ENCODE measurements at places on chromosomes 5 and 9.

- DNase-seq = no peak
Observed at GRCh38 chr9:82993856-82994605, 68.9 kb downstream of the RASEF start.

DNA sequence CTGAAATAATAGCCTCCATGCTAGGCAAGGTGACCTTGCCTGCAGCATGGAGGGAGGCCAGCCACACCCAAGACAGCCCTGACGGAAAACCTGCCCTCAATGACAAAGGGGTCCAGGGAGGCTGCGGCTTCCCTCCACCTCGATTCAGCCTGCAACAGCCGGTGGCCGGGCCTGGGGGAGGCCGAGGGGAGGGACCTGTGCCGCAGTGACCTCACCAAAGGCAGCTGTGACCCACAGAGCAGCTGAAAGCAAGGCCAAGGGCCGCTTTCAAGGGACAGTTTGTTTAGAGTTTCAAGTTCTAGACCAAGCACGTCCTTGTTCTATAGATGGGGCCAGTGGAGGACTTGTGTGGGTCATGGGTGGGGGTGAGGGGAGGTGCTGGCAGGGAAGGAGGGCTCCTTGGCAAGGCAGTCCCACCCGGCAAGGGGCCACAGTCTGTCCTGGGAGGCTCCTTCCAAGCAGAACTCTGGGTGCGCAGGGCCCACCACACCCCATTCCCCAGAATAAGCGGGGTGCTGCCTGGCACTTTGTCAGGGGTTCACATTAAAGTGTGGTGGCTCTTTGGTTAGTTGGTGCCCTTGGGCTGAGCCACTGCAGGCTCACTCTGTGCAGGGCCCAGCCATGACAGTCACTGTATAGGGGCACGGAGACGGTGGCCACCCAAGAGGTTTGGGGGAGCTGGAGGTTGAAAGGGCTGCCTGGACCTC lies 226.5 kb downstream of the FANCC start:
- no peak for DNase-seq

DNA sequence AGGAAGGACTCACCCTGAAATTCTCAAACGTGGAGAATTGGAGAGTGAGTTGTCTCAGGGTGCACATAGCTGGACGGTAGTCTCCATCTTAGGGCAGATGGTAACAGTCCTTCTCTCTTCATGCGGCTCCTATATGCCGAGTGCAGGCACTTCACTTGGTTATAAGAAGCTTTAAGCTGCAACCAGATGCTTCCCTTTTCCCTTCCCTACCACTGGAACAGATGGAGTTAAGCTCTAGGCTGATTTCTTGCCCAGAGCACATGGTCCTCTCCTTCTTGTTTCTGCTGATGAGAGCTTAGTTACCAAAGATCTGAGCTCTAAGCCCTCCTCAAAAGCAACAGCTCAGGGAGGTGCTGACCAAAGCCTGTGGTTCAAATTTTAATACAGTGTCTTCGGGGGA lies 355.7 kb downstream of the ARHGEF28 start:
- DNase-seq = no peak

- DNase-seq = peak; percentile 76
Observed at GRCh38 chr5:124252191-124252638, 494.2 kb downstream of the ZNF608 start.

- peak; percentile 56 for DNase-seq
Observed at GRCh38 chr5:114660791-114661190, 298.9 kb downstream of the KCNN2 start.

- no peak for DNase-seq
Observed at GRCh38 chr5:159680095-159680494, 236.2 kb upstream of the ADRA1B start.

GRCh38 chr9:128091144-128091543 lies 23.1 kb downstream of the SLC25A25 start:
- DNase-seq = peak; percentile 80

GRCh38 chr5:87867281-87867680 lies 401.4 kb downstream of the TMEM161B start:
- DNase-seq = no peak

DNA sequence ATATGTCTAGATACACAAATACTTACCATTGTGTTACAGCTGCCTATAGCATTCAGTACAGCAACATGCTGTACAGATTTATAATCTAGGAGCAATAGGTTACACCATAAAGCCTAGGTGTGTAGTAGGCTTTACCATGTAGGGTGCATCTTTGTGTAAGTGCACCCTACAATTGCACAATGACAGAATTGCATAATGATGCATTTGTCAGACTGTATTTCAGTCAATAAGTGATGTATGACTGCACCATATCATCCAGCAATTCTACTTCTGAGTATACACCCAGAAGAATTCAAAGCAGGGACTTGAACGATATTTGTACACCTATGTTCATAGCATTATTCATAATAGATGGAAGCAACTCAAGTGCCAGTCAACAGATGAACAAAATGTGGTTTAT lies 100.4 kb upstream of the SLC44A1 start:
- no peak for DNase-seq

GRCh38 chr9:124743686-124744348 lies 27.3 kb downstream of the NR6A1 start:
- DNase-seq = peak; percentile 51

GRCh38 chr9:95008151-95008771 lies 281.8 kb downstream of the AOPEP start:
- peak; percentile 53 for DNase-seq

DNA sequence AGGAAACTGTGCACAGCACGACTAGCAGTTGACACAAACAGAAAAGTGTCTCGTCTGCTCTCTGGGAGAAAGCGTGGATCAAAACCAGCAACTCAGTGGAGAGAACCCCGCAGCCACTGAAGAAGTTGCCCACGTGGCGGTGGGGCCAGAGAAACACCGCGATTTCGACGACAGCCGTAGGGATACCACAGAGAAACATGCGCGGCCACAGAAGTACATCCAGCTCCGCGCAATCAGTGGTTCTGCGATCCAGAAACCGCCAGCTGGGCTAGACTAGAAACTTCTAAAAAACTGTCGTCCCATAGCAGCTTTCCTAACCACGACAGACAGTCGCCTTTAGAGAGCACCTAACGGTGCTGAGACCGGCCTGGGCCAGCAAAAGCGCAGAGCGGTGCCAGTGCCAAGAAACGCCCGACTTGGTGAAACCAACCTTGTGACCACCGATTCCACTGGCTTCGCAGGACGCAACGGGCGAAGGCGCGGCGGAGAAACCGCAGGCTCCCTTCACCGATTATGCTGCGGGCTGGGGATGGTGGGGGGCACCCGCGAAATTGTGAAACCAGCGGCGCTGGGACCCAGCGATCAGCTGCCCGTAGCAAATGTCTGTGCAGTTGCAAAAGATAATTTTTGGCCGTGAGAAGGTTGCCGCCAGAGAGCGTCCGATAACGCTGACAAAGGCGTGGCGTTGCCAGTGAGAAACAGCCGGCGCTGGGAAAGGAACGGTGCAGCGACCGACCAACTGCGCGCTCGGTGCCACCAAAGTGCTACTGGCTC lies 2.7 kb upstream of the ANXA2R start:
- DNase-seq = peak; percentile 80

DNA sequence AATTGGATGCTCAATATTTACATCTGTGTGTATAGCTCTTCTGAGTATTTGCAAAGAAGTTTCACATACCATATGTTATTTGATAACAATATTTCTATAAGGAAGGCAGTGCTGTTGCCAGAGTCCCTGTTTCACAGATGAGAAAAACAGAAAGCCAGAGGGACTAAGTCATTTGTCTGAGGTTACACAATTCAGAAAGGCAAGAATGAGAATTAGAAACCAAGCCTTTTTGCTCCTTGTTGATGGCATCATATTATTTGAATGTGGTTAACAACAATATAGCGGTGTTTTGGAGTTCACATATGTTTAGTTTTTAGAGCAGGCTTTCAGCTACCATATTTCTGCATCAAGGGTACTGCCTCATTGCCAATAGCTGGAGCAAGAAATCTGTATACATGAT lies 110.9 kb upstream of the PRLR start:
- no peak for DNase-seq

DNA sequence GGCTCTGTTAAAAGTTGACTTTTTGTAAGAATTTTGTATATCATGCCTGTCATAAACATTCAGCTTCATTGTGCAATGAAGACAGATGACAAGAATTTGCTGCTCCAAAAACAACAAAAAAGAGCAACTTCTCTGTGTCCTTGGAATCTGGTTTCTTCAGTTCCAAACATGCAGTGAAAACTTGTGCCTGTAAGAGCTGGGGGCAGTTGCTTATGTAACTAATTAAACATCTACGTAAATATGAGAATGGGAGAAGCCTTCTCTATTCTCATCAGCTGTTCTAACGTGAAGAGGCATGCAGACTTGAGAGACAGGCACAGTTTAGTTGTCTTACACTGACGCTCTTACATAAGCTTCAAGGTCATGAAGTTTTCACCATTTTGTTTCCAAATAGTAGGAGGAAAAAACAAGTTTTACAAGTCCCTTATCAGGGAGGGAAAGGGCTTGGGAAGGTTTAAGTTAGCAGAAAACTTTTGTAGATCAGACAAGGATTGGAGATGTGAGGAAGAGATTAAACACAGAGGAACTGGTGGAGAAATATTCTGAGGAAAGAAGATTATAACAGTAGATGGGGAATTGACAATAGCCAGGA lies 170.4 kb downstream of the RFK start:
- DNase-seq = peak; percentile 23

DNA sequence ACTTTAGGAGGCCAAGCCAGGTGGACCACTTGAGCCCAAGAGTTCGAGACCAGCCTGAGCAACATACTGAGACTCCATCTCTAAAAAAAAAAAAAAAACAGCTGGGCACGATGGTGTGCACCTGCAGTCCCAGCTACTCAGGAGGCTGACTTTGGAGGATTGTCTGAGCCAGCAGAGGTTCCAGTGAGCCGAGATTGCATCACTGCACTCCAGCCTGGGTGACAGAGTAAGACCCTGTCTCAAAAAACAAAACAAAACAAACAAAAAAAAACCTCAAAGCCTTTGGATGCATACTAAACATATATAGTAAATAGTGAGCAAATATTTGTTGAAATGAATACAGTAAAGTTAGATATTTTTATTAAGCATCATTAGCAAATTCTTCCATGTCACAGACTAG lies 5.3 kb downstream of the SLC35D2 start:
- DNase-seq = no peak

DNA sequence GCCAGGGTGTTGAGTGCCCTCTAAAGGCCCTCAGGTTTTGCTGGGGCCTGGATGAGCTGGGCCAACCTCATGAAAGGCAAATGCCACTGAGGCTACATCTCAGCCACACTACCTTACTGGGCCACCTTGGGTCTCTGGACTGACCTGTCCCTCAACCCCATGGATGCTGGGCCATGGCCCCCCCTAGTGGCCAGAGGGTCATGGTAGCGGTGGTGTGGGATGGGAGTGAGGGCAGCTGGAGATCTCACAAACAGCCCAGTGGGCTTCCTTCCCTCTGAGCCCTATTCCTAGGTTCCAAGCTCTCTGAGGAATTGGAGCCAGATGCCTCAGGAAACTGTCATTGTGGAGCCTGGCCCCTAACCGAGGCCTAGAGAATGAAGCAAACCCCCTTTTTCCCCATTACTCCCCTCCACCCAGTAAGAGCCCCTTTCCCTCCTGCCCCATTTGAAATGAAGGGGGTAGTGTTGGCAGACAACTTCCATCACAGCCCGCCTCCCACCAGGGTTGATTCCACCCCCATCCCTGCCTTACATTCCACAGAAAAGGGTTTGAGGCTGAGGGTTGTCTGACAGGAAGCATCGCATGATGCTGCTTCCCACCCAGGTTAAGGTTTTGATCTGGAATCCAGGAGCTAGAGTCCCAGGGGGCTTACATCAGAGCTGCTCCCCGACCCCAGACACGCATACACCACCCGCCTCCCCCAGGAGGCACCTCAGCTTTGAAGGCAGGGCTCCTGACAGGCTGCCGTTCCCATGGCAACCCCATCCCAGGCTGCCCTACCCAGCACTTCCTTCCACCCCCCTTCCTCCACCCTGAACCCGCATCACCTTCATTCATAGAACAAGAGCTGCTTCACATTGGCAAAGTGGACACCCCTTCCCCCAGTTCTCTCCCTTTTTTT lies 63.9 kb downstream of the PCDH1 start:
- DNase-seq = peak; percentile 24

- no peak for DNase-seq
Observed at GRCh38 chr5:133705331-133705730, 93.0 kb upstream of the FSTL4 start.

All from fibroblast of skin of scalp (primary cell).